Brain pericyte (primary cell): ENCODE measurements at places on chromosomes 7 and 10.

GRCh38 chr10:44539178-44539577 is 154.3 kb upstream of the CXCL12 start:
- no peak for DNase-seq

GRCh38 chr10:43060291-43060690 is 16.6 kb upstream of the RET start:
- DNase-seq, result no peak

GRCh38 chr7:13276977-13277376 is 589.5 kb downstream of the ARL4A start:
- no peak for DNase-seq

- no peak for DNase-seq
Measured at GRCh38 chr10:104242545-104242944, 10.4 kb upstream of the CFAP43 start.
